Right atrium auricular region (tissue), 2 donors: ENCODE measurements at places on chromosomes 6 and 20. TPM values are rescaled to one million over a fixed set of nuclear protein-coding genes. Genes with fewer than 3 reads are reported as not detected.

GRCh38 chr20:20233041-20233514 is 134.8 kb upstream of the INSM1 start:
- no peaks in the 10 kb centered on the region for H3K36me3 ChIP-seq
- no peaks in the 10 kb centered on the region for H3K27me3 ChIP-seq
- no peak overlapping the region for H3K27ac ChIP-seq
- H3K4me3 ChIP-seq, result no peak overlapping the region

SLC22A2 gene
- total RNA-seq, result not detected

DNA sequence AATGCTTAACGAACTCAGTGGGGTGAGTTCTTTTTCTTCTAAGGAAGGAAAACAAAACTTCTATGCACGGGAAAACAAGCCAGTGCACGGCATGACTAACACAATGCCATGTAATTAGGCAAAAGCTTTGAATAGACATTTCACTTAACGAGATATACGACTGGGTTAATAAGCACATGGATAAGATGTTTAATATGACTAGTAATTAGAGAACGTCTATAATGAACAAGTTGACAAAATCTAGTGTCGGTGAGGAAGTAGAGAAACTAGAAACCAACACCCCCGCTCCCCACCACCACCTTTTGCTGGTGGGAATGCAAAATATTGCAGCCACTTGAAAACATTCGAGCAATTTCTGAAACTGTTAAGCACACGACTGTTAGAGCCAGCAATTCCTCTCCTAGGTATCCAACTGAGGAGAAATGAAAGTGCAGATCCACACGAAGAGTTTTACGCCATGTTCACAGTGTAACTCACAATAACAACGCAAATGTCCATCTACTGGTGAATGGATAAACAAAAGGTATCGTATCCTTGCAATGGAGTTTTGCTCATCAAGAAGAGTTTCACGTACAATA is 644.9 kb upstream of the AGPAT4 start:
- no peak overlapping the region for H3K4me3 ChIP-seq
- DNase-seq, result no peak
- no peaks in the 10 kb centered on the region for H3K36me3 ChIP-seq
- no peaks in the 10 kb centered on the region for H3K27me3 ChIP-seq
- no peak overlapping the region for H3K27ac ChIP-seq

GRCh38 chr6:5280920-5281319 is 19.6 kb downstream of the FARS2 start:
- H3K36me3 ChIP-seq, result no peaks in the 10 kb centered on the region
- no peak overlapping the region for H3K4me3 ChIP-seq
- H3K27ac ChIP-seq, result no peak overlapping the region
- no peaks in the 10 kb centered on the region for H3K27me3 ChIP-seq

- H3K27me3 ChIP-seq, result no peaks in the 10 kb centered on the region
- DNase-seq, result no peak
- H3K4me1 ChIP-seq, result no peaks in the 10 kb centered on the region
- no peaks in the 10 kb centered on the region for H3K36me3 ChIP-seq
- H3K4me3 ChIP-seq, result no peak overlapping the region
- H3K27ac ChIP-seq, result no peak overlapping the region
These were observed 4.2 kb upstream of the ZNF311 start for GRCh38 chr6:29009358-29009757.

ADAM33 gene
- total RNA-seq, result 9.7 TPM

DNA sequence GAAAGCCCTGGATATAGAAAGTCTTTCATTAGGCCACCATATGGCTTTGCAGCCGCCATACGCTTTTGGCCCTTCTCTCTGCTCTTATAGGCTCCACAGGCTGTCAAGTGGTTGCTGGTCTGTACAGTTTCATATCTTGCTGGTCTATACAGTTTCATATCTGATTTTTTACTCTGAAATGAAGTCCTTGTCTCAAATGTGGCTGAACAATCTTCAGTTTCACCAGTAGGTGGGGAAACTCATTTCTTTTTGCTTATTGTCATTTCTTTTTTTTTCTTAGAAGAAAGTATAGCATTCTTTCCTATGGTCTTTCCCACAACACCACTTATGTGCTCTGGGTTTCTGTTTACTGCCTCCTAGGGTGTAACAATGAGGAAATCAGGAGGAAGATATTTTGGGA is 771.4 kb upstream of the MMS22L start:
- no peaks in the 10 kb centered on the region for H3K4me1 ChIP-seq
- H3K27me3 ChIP-seq, result no peaks in the 10 kb centered on the region

CSE1L gene
- total RNA-seq, result 27.0 TPM

C6orf47 gene
- total RNA-seq, result 17.8 TPM

DNA sequence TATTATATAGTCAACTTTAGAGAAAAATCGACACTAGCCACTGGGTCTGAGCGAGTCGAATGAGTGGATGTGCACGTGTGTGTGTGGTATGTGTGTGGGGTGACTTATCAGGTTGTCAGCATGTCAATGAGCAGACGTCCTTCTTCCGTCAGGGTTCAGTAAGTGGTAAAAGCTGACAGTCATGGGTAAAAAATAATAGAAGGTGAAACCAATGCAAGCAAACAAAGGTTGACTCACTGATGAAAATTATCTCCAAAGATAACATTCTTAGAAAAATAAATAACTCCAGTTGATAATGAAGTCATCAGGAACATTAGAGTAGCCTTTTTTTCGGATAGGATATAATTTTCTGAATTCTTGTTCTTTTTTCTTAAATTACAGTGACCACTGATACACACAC is 243.8 kb upstream of the FOXQ1 start:
- H3K4me3 ChIP-seq, result no peak overlapping the region
- H3K27me3 ChIP-seq, result no peaks in the 10 kb centered on the region
- H3K4me1 ChIP-seq, result no peaks in the 10 kb centered on the region
- no peaks in the 10 kb centered on the region for H3K36me3 ChIP-seq
- no peak overlapping the region for H3K27ac ChIP-seq

DNA sequence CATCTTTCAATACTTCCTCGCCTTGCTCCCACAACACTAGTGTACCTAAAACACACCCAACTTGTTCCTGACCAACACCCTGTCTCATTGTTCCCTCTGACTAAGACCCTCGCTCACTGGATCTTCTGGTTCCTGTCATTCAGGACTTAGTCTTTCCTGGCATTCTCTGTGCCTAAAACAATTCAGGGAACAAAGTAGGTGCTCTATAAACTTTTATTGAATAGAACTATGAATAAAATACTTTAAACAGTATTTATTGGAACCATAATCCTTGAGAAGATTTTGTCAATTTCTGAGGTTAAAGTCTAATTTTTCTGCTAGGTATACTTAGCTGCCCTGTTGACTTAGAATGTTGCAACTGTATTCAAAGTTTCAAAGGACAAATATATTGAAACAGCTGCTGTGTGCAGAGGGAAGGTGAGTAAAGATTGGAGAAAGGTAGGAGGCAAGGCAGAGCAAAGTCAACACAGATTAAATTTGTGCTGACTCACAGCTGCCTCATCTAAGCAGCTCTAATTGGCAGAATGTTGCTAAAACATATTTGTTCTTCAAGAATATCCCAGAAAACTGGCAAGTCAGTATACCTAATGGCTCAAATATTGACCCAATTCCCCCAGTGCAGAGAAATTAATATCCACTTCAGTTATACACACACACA is 37.6 kb downstream of the GSTA2 start:
- no peaks in the 10 kb centered on the region for H3K36me3 ChIP-seq
- no peaks in the 10 kb centered on the region for H3K27me3 ChIP-seq
- H3K27ac ChIP-seq, result no peak overlapping the region
- H3K4me3 ChIP-seq, result no peak overlapping the region
- no peak for DNase-seq

DNA sequence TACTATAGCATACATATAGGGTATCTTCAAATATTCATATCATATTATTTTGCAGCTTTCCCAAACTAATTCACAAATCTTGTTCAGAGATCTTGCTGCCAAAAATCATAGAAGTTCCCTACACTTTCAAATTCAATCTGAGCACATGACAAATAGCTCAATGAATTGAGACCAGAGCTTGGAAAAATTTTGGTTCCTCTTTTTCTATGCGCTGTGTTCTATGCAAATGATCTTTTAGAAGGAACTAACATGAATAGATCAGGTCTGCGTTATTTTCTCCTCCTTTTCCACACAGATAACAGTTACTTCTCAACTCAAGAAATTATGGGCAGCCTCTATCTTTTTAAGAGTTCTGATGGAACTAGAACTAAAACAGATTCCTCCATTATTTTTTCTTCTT is 316.3 kb downstream of the ARHGAP18 start:
- H3K36me3 ChIP-seq, result peaks cover 43% of the 10 kb centered on the region
- no peak overlapping the region for H3K27ac ChIP-seq
- H3K27me3 ChIP-seq, result no peaks in the 10 kb centered on the region
- H3K4me1 ChIP-seq, result peaks cover 8% of the 10 kb centered on the region
- no peak overlapping the region for H3K4me3 ChIP-seq

GRCh38 chr6:44804016-44804415 is 416.5 kb downstream of the CDC5L start:
- no peak overlapping the region for H3K27ac ChIP-seq
- no peaks in the 10 kb centered on the region for H3K4me1 ChIP-seq
- no peak for DNase-seq

- no peak overlapping the region for H3K4me3 ChIP-seq
- H3K27ac ChIP-seq, result no peak overlapping the region
- no peak for DNase-seq
- H3K4me1 ChIP-seq, result no peaks in the 10 kb centered on the region
- no peaks in the 10 kb centered on the region for H3K36me3 ChIP-seq
These were observed 236.7 kb downstream of the HAO1 start for GRCh38 chr20:7703551-7703961.

- no peaks in the 10 kb centered on the region for H3K4me1 ChIP-seq
- no peaks in the 10 kb centered on the region for H3K36me3 ChIP-seq
- no peak overlapping the region for H3K27ac ChIP-seq
- DNase-seq, result no peak
These were observed 92.2 kb upstream of the CNKSR3 start for GRCh38 chr6:154602708-154603107.

FOXF2 gene
- total RNA-seq, result 0.55 TPM

BTN1A1 gene
- total RNA-seq, result not detected

DNA sequence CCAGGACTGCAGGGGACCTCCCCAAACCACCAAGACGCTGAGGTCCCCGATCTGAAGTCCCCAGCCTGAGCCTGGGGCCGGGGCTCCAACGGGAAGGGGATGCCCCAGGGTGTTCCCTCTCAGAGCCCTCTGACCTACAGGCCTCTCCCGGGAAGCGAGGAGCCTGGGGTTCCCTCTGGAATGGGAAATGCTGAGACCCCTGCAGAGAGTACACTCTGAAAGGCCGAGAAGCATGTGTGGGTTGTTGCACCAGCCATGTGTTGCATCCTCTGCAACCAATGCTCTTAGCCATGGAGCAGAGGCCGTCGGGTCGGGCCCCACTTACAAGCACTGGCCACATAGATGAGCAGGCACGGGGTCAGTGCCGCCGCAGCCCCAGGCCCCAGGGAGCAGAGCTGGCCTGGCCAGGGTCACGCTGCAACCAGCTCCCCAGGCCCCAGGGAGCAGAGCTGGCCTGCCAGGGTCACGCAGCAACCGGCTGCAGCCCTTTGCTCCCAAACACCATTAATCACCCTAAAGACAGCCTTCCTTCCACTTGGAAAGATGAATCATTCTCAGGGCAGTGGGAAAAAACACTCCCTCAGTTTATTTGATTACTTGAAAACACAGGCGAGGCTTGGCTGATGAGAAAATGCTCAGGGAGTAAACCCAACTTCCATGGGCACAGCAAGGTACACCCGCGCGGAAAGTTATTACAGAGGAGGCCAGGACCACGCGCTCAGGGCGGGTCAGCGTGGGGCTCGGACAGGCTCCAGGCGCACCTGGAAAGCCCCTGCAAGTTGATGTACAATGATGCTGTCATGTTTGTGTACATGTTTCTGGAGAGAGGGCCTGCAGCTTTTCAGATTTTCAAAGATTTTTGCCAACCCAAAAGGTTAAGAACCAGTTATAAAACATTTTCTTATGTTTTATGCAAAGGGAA is 78.0 kb upstream of the AFDN start:
- no peak overlapping the region for H3K27ac ChIP-seq
- no peak overlapping the region for H3K4me3 ChIP-seq

CHMP4B gene
- 79.5 TPM for total RNA-seq

DNA sequence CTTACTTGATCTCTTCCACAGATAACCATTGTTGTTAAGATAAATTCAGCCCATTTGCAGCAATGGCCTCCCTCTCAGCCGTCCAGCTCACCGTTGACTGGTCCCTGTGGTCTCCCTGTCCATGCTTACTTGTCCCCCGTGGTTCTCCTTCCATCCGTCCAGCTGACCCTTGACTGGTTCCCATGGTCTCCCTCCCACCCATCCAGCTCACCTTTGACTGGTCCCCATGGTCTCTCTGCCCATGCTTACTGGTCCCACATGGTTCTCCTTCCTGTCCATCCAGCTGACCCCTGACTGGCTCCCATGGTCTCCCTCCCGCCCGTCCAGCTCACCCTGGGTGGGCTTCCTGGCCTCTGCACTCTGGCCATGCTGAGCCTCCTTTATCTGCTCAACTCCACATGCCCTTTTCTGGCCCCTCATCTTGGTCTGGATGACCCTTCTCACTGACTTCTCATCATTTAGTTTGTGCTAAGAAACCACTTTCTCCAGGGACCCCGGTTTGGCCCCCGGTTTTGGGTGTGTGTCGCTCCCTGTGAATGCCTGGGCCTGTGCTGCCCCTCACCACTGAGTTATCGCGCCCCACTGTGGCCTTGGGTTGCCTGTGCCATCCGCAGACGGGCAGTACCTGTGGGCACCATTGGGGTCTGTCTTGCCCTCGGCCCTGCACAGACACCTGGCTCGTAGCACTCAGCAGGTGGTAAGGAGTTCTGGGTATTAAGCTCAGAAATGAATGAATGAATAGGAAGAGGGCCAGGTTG is 146.4 kb downstream of the ERMARD start:
- no peak overlapping the region for H3K27ac ChIP-seq
- H3K4me3 ChIP-seq, result no peak overlapping the region
- DNase-seq, result no peak
- H3K27me3 ChIP-seq, result no peaks in the 10 kb centered on the region
- H3K4me1 ChIP-seq, result no peaks in the 10 kb centered on the region
- no peaks in the 10 kb centered on the region for H3K36me3 ChIP-seq

FAM83C gene
- not detected for total RNA-seq

- H3K27ac ChIP-seq, result no peak overlapping the region
- peaks cover 7% of the 10 kb centered on the region for H3K4me1 ChIP-seq
- no peaks in the 10 kb centered on the region for H3K27me3 ChIP-seq
- H3K4me3 ChIP-seq, result no peak overlapping the region
- no peaks in the 10 kb centered on the region for H3K36me3 ChIP-seq
These were observed 99.9 kb upstream of the SHLD1 start for GRCh38 chr20:5650280-5650691.

DNA sequence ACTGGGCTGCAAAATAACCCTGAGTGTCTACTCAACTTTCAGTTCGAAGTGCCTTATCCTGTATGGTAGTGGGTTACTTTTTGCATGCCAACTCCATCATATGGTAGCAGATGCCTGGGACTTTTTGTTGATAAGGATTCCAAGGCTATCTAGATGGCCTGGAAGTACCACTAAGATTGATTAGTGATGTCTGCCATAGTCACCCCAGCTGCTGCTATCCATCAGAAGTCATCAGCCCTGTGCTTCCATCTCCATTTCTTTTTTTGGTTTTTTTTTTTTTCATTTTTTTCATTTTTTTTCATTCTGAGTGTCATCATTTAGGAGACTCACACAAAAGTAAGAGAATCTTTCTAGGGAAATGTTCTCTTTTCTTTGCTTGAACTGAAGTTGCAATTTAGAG is 217.4 kb upstream of the PLCB4 start:
- H3K4me3 ChIP-seq, result no peak overlapping the region
- no peak overlapping the region for H3K27ac ChIP-seq
- H3K4me1 ChIP-seq, result no peaks in the 10 kb centered on the region
- no peaks in the 10 kb centered on the region for H3K27me3 ChIP-seq

GRCh38 chr6:56752009-56752408 is 109.3 kb upstream of the DST start:
- peaks cover 55% of the 10 kb centered on the region for H3K4me1 ChIP-seq
- no peaks in the 10 kb centered on the region for H3K27me3 ChIP-seq
- no peak for DNase-seq

EGFL8 gene
- total RNA-seq, result 5.2 TPM

STMND1 gene
- total RNA-seq, result not detected
